ENCODE measurements at places on chromosomes 6 and 20.
A peak's percentile ranks its signal among the peaks of the same experiment; 100 is the strongest.

DNA sequence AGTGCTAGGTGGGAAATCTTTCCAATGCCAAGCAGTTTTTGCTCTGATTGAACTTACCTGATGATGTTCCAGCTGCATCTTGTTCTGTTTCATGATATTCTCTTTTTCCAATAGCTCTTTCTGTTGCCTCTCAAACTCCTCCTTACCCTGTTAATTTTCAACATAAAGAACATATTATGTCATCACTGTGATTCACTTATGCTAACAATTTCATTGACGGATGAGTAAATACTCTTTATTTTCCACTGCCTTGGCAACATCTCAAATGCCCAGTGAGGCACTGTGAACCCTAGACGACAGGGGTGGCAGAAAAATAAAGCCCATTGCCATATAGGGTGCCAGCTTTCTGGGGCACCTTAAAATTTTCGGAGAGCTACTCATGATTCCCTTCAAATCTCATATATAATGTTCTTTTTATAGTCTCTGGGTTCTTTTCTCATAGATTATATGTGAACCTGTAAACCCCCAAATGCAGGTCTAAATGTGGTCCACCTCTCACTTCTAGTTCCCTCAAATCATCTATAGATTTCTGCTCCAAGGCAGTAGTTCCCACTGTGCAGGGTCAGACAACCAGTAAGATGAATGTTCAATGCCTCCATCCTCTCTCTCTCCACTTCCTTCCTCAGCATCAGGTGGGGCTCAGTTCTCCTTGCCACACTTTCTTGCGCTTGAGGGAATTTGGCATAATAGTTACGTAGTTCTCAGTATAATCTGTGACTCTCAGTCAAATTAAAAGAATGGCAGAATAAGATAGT lies 44.1 kb downstream of the NEDD9 start:
- DNase-seq, result no peak

- peak; percentile 68 for DNase-seq
These were observed 12.1 kb downstream of the FOXS1 start for GRCh38 chr20:31833130-31833930.

DNA sequence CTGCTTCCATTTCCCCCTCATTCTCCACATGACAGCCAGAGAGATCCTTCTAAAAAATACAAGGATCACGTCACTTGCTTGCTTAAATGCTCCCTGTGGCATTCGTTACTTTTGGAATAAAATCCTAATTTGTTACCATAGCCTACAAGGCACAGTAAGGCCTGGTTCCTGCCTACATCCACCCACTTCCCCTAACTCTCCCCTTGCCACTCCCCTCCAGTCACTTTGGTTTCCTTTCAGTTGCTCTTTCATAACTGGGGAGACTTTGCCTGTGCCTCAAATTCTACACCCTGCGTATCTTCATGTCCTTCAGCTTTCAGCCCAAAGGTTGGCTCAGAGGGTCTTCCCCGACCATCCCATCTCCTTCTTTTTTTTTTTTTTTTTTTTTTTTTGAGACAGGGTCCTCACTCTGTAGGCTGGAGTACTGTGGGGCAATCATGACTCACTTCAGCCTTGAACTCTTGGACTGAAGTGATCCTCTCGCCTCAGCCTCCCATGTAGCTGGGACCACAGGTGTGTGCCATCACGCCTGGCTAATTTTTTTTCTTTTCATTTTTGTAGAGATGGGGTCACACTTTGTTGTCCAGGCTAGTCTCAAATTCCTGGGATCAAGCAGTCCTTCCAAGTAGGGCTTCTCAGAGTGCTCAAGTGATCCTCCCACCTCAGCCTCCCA lies 12.5 kb downstream of the ID1 start:
- DNase-seq, result peak; percentile 43

- no peak for DNase-seq
These were observed 80.9 kb downstream of the PLCB4 start for GRCh38 chr20:9149796-9150195.

GRCh38 chr6:6002848-6003620 lies 3.7 kb downstream of the NRN1 start:
- DNase-seq, result no peak

DNA sequence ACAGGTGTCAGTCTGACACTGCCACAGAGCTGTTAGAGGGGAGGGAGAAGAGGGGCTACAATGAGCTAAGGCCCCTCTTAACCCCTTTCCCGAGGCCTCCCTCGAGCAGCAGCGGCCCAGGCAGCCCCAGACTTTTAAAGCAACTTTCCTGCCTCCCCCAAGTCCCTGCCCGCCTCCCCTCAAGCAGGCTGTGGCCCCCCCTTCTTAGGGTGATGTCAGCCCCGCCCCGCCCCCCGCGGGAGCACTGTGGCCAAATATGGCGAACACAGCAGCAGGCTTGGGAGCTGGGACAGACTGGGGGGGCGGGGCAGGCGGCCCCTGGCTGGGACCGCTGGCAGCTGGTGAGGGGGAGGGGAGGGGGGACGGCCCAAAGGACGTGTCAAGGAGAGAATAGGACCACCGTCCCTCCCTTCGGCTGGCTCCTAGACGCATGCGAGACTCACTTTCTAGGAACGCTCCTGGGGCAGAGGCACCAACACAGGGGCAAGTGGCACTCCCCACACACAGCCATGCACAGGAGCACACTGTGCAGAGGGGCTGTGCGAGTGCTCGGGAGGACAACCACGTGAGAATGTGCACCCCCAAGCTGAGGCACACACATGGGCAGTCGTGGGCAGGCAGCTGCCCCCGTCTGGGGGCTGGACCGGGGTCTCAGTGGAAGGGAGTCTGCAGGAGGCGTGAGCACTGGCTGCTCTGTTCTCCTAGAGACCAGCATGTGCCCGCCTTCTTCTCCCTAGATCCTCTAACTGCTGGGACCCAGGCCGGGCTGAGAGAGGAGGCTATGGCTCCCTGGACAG lies 6.7 kb downstream of the TEAD3 start:
- no peak for DNase-seq

All from GM12865 (cell line).